ENCODE measurements at places on chromosomes 6 and 20.

DNA sequence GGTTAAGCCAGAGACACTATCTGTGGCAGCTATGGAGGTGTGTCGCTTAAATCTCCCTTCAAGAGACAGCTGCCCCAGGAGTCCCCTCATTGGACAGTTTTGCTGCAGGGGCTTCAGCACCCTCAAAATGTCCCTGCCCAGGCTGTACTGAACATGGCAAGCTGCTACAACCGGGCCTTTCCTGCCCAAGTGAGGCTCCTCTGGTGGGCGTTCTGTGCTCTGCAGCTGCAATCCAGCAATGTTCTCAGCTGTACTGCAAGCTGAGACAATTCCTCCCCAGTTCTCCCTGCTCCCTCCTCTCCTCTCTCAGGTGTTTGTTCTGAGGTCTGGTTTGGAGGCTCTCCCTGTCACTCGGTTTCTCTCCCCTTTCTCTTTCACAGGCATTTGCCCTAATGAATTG, 190.8 kb upstream of the LAMP5 start:
- no peak for DNase-seq

DNA sequence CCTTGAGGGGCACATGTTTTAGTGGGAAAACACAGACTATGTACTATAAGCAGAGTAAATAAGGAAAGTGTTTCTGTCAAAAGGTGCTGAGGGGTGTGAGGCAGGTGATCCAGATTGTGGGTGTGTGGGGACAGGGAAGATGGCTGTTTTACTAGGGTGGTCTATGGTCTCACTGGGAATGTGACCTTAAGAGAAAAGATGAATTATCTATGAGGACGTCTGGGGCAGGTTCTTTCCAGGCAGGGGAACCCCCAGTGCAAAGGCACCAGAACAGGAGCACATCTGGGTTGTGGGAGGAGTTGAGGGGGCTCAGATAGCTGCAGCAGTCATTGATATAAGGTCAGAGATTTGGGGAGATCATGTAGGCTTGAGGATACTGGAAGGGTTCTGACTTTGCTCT, 18.2 kb upstream of the POLR1H start:
- no peak for DNase-seq

GRCh38 chr6:158003910-158004700, 22.4 kb downstream of the SYNJ2 start:
- no peak for DNase-seq

GRCh38 chr20:63057171-63058117, 50.7 kb upstream of the BHLHE23 start:
- DNase-seq: no peak

DNA sequence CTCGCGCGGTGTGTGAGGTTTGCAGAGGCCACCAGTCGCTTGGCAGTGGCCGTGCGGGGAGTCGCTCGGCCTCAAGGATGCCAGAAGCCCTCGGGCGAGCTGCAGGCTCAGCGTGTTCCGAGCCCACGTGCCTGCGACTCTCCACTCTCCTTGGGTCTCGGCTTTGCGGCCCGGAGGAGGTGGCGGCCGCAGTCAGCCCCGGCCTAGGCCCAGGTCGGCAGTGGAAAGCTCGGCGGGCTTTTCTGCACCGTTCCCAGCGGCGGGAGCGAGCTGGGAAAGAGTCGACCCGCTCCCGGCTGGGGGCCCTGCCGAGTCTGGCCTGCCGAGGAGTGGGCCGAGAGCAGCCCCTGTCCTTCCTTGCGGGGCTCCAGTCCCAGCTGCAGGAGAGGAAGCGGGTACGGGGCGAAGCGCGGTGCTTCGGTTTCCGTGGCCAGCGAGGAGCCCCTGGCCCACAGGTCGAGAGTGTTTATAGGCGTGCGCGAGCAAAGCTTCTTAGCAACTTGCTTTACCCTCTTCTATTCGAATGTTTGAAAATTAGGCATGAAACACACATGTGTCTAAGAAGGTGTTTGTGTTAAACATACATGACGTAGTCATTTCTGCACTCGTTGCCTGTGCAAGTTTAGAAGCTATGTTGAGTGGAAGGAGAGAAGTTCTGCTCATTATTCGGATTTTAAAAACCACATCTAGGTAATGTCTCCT, 5.6 kb downstream of the FOXC1 start:
- no peak for DNase-seq

DNA sequence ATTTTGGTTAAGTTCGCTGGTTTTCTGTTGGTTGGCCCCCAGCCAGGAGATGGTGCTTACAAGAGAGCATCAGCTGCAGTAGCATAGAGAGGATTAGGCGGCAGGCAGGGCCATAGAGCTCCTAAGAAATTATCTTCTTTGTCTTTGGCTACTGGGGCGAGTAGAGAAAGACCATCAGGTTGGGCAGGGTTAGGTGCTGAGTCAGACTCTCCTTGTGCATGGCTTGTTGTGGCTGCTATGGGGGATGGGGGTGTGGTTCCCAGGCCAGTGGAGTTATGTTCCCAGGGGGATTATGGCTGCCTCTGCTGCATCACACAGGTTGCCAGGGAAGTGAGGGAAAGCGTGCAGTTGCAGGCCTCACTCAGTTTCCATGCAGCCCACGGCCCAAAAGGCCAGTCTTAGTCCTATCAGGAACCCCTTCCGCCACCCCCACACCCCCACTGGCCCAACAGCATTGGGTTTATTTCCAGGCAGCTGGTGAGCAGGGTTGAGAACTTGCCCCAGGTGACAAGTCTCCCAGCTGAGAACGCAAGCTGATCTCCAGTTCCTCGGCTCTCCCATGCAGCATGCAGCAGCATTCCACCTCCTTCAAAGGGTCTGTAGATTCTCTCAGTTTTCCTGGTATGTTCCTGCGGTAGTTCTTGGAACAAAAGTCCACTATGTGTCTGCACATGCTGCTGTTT, 243.7 kb downstream of the UTRN start:
- no peak for DNase-seq

- no peak for DNase-seq
These were observed 35.0 kb upstream of the NELFCD start for GRCh38 chr20:58945965-58946631.

- DNase-seq: no peak
These were observed 59.9 kb upstream of the PMEPA1 start for GRCh38 chr20:57769756-57770155.

DNA sequence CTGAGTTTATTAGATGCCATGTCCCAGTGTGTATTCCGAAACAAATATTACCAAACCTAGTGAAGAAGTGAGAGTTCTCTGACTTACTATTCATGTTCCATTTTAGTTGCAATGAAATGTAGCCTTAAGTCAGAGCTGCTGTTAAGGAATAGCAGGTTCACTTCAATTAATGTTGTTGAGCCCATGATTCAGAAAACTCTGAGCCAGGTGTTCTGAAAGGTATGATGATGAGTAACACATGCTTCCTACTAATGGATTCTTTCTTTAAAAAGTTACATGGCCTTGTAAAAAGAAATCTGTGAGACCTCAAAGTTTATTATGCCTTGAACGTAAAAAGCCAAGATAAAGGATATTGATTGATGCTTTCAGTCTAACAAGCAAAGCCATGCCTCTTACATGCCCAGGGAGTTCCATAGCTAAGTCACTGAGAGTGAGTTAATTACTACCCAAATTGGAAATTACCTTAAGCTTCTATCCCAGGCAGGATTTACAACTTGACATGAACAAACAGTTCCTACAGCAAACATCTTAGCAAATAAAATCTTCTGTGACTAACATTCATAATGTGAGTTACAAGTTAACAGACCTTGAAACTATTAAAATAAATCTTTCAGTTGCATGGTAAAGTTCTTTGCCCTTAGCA, 122.9 kb downstream of the AKAP7 start:
- DNase-seq: no peak

- no peak for DNase-seq
These were observed 26.1 kb upstream of the GABRR1 start for GRCh38 chr6:89243331-89243629.

DNA sequence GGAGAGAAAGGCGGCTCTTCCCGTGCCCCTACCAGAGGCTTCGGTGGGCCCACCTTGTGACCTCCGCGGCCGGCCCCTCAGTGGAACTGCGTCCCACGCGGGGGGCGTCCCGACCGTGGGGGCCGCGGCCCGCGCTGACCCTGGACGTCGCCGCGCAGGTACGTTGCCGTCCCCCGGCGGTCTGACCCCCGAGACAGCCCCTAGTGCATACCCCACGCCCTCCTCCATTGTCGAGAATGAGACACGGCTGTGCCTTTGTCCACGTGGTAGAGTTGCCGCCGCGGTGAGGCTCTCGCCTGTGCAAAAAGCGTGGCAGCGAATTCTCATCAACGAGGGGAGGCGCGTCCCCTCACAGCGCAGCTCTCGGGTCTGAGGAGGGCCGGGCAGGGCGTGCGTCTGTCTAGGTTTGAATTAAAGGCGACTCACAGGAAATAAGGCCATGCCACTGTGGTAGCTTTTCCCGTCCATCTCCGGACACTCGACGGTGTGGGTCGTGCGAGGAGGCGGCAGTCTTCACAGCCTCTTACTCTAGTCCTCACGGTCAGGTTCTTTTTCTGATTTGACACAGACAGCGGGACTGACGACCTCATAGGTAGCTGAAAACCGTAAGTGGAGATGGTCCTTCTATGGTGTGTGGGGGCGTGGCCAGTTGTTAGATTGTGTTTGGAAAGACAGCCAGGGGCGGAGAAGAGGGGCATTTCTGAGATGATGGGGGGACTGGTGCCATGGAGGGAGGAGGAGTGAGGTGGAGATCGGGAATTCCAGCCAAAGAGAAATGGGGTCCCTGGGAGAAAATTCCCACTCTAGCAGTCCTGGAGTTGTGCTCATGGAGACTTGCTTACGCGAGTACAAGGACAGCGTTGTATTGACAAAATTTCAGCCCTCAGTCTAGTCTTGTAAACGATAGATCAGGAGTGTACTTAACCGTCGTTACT, 580 bp downstream of the NXT1 start:
- peak; percentile 51 for DNase-seq

DNA sequence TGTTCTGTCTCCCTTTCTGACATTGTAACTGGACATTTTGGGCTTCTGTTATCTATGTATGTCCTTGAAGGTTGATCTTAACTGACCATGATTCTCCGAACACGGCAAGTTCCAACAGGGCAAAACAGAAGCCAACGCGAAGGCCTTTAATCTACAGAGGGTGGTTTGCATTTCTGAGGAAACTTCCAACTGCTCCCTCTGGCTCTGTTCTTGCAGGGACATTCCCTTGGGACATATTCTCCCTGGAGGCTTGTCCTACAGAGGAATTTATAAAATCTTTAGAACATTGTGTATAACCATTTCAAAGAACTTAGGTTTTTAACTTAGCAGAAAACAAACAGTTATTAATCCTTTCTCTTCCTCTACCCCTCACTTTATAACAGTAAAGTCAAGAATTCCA, 189.0 kb upstream of the CDYL start:
- no peak for DNase-seq

GRCh38 chr6:16359563-16359962, 121.2 kb downstream of the GMPR start:
- no peak for DNase-seq

GRCh38 chr6:1724616-1725015, 114.9 kb downstream of the FOXC1 start:
- DNase-seq: no peak

DNA sequence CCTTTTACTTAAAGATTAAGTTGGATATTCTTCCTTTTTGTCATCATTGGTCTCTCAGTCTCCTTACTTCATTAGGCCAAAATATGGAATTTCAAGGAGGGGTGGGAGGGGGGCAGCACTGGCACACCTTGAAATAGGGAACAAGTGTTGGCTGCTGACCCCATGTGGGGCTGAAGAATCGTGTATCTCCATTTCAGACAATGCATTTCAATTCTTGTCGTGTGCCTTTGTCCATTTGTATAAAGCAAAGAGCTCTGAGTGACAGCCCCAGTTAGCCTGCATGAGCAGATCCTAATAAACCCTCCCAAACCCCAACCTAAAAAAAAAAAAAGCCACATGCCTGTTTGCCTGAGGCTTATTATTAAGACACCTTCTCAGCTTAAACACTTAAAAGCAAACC, 1.0 kb upstream of the TFAP2D start:
- no peak for DNase-seq

- DNase-seq: no peak
These were observed 258.9 kb downstream of the COL12A1 start for GRCh38 chr6:74946961-74947360.

DNA sequence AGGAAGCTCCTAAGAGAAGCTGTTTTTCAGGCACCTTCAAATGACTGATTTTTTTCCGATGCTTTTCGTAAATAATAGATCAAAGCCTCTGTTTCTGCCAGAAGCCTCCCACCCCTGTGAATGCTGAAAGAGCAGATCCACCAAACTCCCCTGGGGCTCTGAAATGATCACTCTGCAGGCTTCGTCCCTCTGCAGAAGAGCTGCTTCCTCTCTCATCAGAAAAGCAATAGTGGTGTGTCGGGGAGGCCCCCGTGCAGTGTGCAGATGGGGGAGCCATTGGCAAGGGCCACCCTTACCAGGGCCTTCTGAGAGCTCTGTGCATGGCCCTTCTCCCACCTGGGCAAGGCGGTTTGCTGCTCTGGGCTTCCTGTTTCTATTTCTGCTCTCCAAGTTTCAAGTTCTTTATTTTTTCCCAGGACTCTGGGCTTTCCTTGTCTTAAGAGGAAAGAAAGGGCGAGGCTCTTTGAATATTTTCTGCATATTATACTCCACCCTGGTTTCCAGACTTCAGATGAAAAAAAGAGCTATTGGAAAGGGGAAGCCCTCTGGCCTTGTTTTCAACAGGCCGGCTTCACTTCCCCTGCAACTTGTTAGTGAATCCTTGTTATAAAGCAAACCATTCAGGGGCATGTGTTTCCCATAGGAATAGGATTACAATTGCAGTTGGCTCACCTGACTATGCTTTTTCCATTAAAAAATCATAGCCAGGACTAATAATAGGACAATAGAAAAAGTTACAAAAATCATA, 155.2 kb downstream of the TTLL2 start:
- no peak for DNase-seq

DNA sequence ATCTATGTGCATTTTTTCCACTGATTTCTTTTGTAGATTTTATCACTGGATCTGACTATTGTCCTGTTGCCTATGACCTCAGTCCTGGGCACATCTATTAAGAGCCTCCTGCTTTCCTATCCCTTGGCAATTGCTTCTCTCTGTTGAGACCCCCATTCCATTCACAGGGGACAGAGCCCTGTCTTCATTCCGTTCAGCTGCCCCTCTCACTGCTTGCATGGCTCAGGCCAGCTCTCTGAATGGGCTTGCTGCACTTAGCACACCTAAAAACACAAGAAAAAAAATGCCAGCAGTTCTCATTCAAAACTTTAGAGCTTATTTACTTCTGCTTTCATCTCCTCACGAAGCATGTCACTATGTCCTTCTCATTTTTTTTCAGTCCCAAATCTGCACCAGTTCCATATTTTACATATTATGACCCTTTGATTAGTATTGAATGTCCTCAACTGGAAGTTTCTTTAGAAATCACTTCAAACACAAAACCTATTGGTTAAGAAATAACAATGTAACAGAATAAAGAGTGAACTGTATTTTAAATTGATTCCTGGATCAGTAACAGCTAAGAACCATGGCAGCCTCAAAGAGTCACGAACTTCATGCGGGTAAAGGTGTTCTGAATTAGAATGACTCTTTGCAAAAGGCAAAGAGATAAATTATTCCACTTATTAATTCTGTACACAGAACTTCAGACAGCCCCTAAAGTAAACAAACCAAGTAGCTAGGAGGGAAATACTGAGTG, 616.5 kb downstream of the C6orf118 start:
- DNase-seq: no peak

GRCh38 chr20:31570021-31570463, 35.0 kb upstream of the ID1 start:
- no peak for DNase-seq

GRCh38 chr6:53244958-53245357, 96.3 kb upstream of the GCM1 start:
- no peak for DNase-seq

Data from NCI-H2171 (cell line).